ENCODE measurements at places on chromosomes 7 and 10.

- no peak for DNase-seq
These were observed 1621.6 kb downstream of the REEP3 start for GRCh38 chr10:65142641-65143435.

DNA sequence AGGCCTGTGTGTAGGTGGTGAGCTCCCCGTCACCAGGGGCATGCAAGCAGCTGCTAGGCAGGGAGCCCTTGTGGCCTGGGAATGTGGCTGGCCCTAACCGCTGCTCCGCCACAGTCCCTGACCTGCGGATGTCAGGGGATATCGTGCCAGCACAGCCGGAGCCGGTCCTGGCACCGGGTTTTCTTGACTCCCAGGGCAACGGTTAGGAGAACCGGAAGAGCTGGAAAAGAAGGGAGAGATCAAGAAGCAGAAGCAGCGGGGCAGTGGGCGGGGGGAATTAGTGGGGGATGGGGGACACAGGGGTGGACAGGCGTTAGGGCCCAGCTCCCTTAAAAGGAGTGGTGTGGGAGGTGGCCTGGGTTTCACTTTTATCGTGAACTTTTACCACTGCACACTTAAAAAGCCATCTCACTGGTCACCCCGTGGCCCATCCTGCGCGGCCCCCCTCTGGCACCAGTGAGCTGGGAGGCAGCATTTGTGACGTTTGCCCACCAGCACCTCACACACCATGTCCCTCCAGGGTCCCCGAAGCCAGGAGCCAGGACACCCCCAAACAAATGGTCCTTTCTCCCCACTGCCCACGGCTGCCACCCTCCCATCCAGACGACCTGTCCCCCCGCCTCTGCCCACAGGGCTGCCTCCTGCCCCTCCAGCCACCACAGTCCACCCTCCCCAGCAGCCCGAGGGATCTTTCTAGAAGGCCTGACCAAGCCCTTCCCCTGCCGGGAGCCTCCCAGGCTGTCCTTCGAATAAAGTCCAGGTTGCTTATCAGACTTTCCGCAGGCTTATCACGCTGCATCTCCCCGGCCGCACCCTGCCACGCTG, 1.8 kb upstream of the MICALL2 start:
- no peak for DNase-seq

DNA sequence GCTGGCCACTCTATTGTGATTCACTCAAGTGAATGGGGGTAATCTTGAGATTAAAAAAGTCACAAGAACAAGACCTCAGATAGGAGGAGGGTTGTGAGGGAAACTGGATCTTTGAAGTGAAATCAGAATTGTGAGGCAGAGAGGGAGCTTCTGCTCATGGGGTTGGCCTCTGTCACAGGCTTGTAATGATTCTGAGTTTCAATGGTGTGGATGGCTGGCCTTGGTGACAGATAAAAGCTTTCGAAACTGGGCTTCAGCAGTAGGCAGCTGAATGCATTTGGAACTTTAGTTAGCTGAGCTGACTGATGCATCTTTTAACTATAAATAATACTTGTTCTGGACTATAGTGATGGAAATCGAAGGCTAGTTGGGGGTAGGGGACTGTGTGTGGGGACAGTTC, 12.2 kb downstream of the TAS2R60 start:
- DNase-seq, result no peak

GRCh38 chr10:106672517-106673175, 491.9 kb downstream of the SORCS1 start:
- no peak for DNase-seq

GRCh38 chr7:41164440-41164839, 538.5 kb downstream of the INHBA start:
- no peak for DNase-seq

GRCh38 chr7:12685550-12685949, 1.9 kb upstream of the ARL4A start:
- no peak for DNase-seq

GRCh38 chr10:30819341-30820181, 190.0 kb upstream of the LYZL2 start:
- no peak for DNase-seq

GRCh38 chr10:109953766-109954165, 30.5 kb upstream of the XPNPEP1 start:
- DNase-seq, result no peak

DNA sequence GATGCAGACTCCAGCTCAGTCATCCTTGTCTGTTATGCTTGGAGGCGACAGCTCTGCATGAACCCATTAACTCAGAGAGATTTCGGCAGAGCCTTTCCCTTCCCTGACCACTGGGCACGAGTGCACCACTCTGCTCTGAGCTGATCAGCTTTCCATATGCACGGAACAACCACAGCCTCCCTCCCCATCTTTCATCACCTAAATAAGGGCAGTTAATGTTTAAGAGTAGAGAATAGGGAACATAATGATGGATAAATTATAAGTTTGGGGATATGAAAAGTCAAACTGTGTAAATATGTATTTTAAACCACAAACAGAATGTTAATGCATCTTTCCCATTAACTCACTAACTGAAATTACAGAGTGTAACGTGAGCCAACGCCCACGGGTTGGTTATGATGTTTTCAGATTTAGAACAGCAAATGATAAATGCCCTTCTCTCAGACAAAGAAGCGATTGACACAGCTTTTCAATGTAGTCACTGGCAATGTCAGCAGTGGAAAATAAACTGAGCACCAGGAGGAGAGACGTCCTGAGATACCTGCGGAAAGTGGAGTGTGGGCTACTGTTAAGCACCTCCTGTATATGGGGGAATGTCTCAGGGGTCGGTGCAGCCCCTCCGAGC, 658.2 kb downstream of the LRMDA start:
- no peak for DNase-seq

GRCh38 chr10:21141946-21142492, 244.9 kb upstream of the NEBL start:
- no peak for DNase-seq

GRCh38 chr10:15122477-15123030, 25.4 kb downstream of the RPP38 start:
- DNase-seq, result no peak

DNA sequence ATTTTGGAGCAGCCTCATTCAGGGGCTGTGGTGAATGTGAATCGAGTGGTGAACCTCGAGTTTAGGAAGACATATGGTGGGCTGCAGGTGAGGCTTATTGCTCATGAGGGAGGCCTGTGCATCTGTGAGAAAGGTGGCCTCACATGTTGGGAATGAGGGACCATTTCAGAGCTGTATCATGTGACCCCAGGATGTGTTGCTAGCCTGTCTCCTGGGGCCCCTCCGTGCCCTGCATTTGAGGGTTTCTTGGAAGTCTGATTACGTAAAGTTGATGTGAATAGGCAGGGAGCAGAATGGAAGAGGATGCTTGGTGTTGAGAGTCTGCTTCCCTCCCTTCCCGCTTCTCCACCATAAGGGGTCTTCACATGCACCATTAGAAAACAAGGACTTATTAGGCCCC, 569.1 kb downstream of the LRMDA start:
- DNase-seq, result no peak

DNA sequence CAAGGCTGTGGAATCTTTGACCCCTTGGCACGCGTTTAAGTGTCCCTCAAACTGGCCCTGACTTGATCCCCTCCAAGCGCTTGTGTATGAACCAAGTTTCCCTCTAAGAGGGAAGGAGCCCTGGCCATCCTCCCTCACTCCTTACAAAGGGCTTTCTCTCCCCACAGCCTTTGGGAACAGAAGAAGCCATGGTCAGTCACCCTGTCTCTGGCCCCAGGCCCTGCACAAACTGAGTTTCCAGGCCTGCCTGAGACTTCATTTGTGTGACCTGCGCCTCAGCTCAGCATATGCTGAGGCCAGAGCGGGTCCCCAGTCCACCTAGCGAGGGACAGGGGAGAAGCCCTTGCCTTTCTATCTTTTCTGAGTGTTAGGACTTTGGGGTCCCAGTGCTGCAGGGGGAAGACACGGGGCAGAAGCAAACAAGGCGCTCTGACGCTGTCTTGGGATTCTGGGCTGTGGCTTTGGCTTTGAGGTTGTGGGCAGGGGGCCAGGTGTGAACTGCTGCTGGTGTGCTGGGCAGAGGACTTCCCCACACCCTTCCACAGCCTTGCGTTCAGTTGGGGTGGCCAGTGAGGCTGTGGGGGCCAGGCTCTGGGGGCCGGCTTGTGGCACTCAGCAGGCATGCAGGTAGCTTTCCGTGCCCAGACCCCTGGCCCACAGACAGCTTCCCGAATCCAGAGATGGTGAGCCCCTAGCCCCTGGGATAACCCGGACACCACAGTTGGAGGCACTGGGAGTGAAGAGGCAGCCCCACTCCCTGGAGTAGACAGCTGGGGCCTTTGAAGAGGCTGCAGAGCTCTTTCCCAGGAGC, 1.5 kb downstream of the RET start:
- no peak for DNase-seq

DNA sequence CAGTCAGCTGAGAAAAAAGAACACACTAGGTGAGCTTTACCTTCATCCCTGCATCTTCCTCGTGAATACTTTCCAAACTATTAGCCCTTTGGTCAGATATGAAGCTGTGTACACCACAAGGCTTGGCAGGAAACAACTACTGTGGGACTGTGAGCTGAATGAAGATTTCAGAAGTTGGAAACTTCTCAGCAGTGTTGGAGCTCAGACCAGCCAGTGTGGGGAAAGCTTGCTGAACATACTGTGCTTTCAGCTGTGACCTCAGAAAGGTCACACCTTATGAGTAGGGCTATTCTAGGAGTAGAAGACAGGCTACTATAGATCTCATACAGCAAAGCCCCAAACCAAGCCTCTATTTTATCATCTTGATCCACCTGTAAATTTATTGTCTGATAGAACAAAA, 123.6 kb downstream of the EXOC4 start:
- no peak for DNase-seq

DNA sequence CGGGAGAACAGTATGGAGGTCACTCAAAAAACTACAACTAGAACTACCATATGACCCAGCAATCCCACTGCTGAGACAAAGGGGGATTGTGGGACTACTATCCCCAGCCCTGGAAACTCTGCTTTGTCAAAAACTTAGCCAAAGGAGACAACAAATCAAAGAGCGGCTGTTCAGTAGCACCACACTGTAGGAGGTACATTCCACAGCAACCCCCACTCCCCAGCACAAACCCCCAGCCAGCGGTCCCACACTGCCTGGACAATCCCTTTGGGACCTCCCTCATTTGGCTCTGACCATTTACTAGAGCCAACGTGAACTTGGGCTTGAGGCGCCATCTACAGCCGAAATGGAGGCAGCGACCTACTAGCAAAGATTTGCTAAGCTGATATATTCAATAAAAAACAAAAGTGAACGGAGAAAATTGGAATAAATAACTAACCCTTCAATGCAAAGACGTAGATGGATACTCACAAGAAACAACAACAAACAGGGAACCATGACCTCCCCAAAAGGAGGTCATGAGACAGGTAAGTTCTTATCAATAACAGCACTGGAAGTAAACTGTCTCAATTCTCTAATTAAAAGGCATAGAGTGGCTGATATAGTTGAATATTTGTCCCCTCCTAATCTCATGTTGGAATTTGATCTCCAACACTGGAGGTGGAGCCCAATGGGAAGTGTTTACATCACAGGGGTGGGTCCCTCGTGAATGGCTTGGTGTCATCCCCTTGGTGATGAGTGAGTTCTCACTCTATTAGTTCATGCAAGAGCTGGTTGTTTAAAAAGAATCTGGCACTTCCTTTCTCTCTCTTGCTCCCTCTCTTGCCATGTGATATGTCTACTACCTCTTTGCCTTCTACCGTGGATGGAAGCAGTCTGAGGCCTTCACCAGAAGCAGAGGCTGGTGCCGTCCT, 119.0 kb upstream of the KCNMA1 start:
- peak; percentile 37 for DNase-seq

DNA sequence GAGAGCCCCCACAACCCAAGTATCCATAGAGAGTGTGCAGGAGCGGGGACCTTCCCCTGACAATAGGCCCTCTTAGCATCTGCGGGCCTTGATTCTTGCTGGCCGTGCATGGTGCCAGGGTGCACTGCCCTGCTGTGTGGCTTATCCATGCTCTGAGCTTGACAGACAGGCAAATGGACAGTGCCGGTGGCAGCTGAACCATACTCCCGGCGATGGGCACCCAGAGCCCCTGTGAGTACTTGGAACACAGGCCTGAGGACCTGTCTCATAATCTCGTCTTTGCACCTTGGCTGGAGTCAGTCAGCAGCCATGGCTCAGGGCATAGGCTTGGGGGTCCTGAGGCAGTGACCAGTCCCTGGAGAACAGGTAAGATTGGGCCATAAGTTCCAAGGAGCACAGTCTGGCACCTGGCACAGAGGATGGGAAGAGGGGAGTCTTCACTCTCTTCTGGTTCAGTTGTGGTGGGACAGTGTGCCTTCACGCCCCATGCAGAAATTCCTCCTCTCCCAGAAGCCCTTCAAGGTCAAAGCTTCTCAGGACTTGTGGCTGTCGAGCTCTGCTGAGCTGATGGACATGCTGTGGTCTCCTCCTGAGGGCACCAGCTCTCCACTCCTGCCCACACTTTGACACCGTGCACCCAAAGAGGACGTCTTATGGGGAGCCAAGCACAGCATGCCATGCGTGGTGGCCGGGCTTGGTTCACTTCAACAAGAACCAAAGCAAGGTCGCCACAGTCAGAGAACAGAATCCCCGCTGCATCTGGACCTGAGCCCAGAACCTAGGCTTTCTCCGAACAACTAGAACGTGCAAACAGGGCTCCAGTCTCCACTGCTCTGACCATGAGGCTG, 59.4 kb upstream of the CAMK2B start:
- peak; percentile 29 for DNase-seq

GRCh38 chr7:8131694-8132605, 130.0 kb downstream of the ICA1 start:
- DNase-seq, result no peak

DNA sequence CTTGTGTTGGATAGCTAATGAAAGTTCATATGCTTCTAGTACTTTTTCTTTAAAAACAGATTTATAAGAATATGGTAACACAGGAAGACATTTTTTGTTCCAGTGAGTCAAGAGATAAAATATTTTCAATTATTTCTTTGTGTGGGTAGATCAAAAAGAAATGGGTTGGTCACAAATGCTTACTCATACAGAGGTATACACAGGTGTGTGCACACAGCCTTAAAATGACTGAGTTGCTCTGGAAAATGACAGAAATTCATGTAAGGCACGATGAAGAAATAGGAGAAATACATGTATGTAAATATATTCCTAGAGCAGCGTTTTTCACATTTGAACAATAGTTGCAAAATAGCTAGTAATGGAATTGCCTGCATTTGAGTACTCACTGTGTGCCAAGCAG, 66.0 kb downstream of the ST7 start:
- DNase-seq, result no peak

GRCh38 chr10:93456480-93456879, 25.7 kb downstream of the MYOF start:
- DNase-seq, result no peak

GRCh38 chr10:120392671-120393079, 64.4 kb upstream of the PLPP4 start:
- no peak for DNase-seq

GRCh38 chr7:152760854-152761748, 1.5 kb downstream of the ACTR3B start:
- DNase-seq, result no peak
